ENCODE measurements at places on chromosomes 4 and X.

- DNase-seq, result no peak
These were observed 1.1 kb downstream of the MSL3 start for GRCh38 chrX:11759172-11759460.

GRCh38 chr4:78237360-78237759 is 180.2 kb downstream of the FRAS1 start:
- no peak for DNase-seq

- no peak for DNase-seq
These were observed 137.7 kb downstream of the C4orf33 start for GRCh38 chr4:129233691-129234090.

- no peak for DNase-seq
These were observed 41.1 kb upstream of the AFF2 start for GRCh38 chrX:148459343-148459742.

GRCh38 chr4:89579771-89580170 is 257.2 kb downstream of the SNCA start:
- DNase-seq, result no peak

DNA sequence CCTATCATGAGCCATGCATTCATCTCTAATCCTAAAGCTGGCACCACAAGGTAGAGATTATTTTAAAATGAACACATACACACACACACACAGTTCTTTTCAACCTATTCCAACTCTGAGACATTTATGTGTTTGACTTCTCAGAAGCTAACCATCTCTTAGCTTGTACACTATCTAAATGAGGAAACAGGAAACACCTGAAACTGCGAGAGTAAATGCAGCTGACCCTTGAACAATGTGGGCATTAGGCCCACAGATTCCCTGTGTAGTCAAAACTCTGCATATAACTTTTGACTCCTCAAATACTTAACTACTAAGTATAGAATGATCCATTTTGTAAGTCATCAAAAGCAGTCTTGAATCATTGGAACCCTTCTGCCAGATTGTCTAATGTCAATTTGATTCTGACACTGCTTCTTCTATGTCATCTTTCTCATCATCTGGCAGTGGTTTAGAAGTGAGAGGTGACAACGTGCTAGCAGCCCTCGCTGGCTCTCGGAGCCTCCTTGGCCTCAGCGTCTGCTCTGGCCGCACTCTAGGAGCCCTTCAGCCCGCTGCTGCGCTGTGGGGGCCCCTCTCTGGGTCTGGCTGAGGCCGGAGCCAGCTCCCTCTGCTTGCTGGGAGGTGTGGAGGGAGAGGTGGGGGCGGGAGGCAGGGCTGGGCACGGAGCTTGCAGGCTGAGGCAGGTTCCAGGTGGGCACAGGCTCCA is 21.4 kb upstream of the IL15 start:
- DNase-seq, result no peak

DNA sequence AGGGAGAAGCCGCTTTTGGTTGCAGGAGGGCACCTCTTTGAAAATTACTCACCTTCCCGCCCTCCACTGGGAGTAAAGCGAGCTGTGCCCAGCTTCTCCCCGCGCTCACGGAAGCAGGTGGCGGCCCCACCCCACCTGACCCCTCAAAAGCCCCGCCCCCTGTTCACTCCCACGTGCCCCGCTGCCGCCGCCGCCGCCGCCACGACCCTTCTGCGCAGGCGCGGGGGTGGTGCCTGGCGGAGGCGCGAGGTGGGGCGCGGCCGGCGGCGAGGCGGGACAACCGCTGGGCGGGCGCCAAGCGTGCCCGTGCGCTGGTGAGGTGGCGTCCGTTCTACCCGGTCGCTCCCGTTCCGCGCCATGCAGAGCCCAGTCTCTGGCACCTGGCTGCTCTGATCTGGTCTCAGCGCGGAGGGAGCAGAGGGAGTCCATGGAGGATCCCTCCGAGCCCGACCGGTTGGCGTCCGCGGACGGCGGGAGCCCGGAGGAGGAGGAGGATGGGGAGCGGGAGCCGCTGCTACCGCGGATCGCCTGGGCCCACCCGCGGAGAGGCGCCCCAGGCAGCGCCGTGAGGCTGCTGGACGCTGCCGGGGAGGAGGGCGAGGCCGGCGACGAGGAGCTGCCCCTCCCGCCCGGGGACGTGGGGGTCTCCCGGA is at the start of gene PI4K2B:
TSS of gene PI4K2B (plus strand) at position 297 of the 653 bp plus-strand sequence. CDS start at position 428, 131 bp downstream.
- DNase-seq, result peak; percentile 93

DNA sequence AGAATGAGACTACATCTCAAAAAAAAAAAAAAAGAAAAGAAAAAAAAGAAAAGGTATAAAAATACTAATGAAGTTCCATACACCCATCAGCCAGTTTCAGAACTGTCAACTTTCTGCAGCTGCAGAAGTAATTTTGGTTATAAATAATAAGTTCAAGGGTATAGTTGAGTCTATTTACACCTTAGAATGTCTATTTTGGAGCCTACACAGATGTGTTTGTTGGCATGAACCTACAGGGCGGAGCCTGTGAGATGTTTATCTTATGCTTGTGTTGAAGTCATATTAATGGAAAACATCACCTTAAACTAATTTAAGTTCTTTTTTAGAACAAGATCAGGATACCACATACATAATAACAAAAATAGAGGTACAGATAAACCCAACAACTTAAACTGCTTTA is 85.8 kb downstream of the RAPGEF2 start:
- no peak for DNase-seq

DNA sequence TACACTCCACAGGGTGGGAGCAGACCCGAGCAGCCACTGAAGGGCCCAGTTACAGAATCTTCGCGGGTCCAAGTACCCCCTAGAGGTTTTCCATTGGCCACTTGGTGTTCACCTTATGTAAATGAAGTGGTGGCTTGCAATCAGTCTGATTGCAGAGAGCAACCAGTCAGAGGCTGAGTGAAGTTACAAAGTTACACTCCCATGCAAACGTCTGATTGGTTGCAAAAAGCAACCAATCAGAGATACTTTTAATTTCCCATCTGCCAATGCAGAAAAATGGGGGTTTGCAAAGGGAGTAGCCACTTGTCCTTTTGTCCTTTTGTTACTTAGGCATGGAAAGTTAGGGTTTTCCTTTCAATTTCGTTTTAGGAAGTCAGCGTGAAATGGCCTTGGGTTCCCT is 27.0 kb upstream of the NKAP start:
- DNase-seq, result no peak

GRCh38 chr4:114378305-114378903 is 220.2 kb upstream of the UGT8 start:
- DNase-seq, result peak; percentile 55

DNA sequence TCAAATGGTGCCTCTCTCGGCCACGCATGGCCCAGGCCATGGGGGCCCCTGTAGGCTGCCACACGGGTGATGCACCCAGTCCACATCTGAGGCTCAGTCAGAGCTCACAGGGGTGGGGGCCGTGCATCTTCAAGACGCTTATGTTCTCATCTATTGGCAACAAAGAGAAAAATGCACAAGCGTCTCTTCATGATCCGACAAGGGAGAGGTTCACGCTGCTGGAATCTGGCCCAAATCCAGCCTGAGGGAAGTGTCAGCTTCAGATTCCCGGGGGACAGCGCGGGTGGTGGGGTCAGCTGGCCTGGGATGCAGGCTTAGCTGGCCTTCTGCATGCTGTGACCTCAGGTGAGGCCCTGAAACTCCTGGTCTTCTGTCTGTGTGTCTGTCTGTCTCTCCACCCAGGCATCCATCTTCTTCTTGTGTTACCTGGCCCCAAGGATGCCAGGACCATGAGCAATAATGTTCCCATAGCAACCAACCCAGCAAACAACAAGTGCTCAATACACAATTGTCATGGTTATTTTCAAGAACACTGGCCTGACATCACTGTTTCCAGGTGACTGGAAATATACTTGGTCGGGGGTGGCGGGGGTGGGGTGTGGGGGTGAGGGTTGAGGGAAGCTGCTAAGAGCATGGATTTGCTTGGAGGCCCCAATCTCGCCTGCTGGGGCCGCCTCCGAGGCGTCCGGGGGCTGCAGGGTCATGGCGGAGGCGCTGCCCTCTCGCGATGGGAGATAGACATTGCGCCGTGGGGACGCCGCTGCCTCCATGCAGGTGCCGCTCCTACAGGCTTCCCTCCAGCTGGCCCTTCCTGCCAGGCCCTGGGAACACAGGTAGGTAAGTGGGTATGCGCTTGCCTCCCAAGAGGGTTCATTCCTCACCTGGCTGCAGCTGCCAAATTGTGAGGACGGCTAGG is 48.3 kb downstream of the ABLIM2 start:
- DNase-seq, result peak; percentile 34

DNA sequence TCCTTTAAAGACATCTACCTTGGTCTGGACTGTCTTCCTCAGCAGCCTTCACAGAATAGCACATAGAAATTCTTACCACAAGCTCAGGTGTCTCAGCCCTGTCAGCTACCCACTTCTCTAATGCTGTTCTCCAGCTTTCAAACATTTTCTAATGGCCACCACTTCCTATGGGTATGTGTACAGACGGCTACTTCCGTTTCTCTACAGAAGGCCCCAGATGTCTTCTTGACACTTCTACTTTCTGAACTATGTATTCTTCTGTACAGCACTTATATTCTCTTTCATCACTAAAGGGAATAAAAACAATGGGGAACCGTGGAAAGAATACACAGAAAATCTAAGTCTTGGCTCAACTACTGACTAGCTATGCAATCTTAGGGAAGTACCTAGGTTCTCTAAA is 13.3 kb downstream of the OPHN1 start:
- DNase-seq, result no peak

DNA sequence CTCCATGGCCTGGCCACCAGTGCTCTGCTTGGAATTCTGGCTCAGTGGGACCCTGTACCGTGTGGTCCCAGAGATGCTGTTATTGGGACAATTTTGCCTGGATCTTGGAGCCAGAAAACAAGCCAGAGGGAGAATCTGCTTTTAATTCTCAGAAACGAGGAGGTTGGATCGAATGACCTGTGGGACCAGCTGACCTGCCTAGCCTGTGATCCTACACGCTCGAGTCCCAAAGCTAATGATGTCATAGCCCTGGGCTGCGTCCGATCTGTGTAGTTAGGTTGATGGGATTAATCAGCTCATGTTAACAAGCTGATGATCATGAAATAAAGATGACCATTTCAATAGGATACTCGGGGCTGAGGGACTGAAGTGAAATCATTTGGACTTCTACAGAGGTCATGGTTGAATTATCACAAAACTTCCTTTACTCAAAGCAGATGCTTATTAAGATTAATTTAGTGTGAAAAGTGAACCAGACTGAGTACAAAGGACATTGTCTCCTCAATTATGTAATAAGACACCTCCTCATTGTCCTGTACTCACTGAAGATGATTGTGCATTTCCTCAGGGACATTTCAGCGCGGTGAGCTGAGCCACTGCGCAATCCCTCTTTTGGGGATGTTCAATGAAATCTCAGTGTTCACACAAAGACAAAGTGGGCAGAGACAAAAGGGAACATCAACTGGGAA is 51.9 kb upstream of the STX18 start:
- DNase-seq, result no peak

DNA sequence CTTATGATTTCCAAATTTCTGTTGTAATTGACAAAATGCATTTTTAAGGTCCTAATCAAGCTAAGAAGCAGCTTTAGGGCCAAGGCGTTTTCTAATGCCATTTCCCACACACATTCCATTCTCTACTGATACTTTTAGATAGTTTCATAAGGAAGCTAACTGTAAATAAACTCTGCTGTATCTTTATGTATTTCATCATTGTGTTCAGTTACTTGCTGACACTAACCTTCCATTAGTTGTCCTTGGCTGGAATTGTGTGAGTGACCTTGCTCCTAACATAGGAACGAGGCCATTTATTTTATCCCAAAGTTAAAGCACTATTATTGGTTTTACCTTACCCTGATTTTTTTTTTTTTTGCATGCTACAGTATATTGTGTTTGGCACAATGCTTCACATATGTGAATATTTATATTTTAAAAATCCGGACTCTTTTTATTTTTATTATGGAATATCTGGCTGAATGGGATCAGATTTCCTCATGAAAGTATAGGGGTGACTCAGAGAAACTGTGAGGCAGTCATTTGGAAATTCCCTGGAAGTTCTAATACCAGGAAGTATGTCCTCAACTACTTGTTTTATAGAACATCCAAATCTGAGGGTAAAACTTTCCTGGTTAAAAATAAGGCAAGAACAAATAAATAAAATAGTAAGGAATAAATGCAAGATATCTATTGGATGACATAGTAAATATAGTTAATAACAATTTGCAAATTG is 62.7 kb upstream of the SORBS2 start:
- DNase-seq, result peak; percentile 67

- DNase-seq, result no peak
These were observed 45.1 kb upstream of the HPF1 start for GRCh38 chr4:169802873-169803272.

- DNase-seq, result no peak
These were observed 10.1 kb upstream of the FGFR3 start for GRCh38 chr4:1783015-1783414.

DNA sequence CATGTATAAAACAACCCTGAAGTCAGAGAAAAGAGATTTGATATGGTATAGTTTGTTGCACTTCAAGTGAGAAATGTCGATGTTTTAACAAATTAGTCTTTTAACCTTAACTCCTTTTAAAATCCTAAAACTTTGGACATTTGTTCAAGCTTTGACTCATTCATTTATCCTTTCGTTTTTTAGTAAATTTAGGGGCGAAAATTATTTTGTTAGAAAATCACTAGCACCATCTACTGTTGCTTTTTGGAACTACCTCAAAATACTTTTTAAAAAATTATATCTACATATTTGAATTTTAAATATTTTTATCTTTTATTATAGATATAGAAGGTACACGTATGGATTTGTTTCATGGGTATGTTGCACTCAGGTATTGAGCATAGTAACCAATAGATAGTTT is 165.1 kb upstream of the POF1B start:
- peak; percentile 8 for DNase-seq

- DNase-seq, result no peak
These were observed 1.4 kb downstream of the COQ2 start for GRCh38 chr4:83283181-83283580.

DNA sequence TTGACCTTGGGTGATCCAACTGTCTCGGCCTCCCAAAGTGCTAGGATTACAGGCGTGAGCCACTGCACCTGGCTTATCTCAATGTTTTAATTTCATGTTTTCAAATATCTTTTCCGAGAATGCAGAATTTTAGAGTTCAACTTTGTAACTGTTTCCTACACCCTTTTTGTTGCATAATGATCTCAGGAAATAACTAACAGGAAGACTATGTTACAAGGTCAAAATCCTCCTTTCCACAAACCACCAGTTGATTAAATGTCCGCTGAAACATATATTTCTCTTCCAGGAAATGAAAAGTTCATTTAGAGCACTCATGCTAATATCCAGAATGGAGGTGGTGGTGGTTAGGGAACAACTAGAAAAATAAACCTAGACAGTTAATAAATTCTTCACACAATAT is 377.8 kb downstream of the PPP4R3C start:
- DNase-seq, result no peak

GRCh38 chrX:110846071-110846470 is 50.5 kb upstream of the CHRDL1 start:
- DNase-seq, result no peak

GRCh38 chr4:27973056-27973455 is 1112.4 kb downstream of the STIM2 start:
- no peak for DNase-seq

- no peak for DNase-seq
These were observed 69.3 kb upstream of the HS3ST1 start for GRCh38 chr4:11497972-11498371.

GRCh38 chr4:116811730-116812129 is 273.6 kb downstream of the TRAM1L1 start:
- DNase-seq, result no peak

GRCh38 chr4:16034010-16034748 is 49.6 kb downstream of the PROM1 start:
- peak; percentile 23 for DNase-seq

- no peak for DNase-seq
These were observed 103.4 kb downstream of the DDIT4L start for GRCh38 chr4:100086766-100087431.

- peak; percentile 12 for DNase-seq
These were observed 118.3 kb downstream of the DNAAF6 start for GRCh38 chrX:107324493-107325310.

GRCh38 chr4:118968813-118969212 is 80.2 kb downstream of the SYNPO2 start:
- DNase-seq, result no peak
